ENCODE measurements at places on chromosomes 11 and 22. TPM values are rescaled to one million over a fixed set of nuclear protein-coding genes. Genes with fewer than 3 reads are reported as not detected.

GRCh38 chr11:2313051-2313951 is 11.5 kb downstream of the TSPAN32 start:
- DNase-seq: no peak

DNA sequence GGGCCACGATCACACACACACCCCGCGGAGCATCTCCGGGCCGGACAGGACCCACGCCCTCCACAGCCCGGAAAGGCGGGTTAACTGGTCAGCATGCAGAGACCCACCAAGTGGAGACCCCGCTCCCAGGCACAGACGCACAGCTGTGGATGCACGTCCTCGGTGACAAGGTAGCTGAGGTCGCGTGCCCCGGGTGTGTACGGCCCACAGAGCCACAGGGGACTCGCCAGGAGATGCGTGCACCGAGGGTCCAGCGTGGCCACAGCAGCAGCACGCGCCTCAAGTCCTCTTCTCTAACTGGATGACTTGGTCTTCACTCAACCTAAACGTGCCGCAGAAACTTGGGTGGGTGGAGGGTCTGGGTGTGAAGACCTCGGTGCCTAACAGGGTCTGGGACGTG is 5.5 kb downstream of the H19 start:
- DNase-seq: no peak

- DNase-seq: no peak
Observed at GRCh38 chr11:111978028-111978771, 41.1 kb downstream of the DIXDC1 start.

The YPEL1 gene
- total RNA-seq: 1.9 TPM

Measured in GM12878 (cell line).